Activated naive CD8-positive, alpha-beta T cell treated with anti-CD3 and anti-CD28 coated beads, Interleukin-2, amount 50 U/mL, for 16 hours (primary cell): ENCODE measurements at places on chromosomes 3 and 15.

GRCh38 chr15:55676507-55676906, 66.4 kb downstream of the PRTG start:
- DNase-seq, result no peak

- no peak for DNase-seq
Measured at GRCh38 chr3:171443211-171443957, 16.8 kb downstream of the TNIK start.

DNA sequence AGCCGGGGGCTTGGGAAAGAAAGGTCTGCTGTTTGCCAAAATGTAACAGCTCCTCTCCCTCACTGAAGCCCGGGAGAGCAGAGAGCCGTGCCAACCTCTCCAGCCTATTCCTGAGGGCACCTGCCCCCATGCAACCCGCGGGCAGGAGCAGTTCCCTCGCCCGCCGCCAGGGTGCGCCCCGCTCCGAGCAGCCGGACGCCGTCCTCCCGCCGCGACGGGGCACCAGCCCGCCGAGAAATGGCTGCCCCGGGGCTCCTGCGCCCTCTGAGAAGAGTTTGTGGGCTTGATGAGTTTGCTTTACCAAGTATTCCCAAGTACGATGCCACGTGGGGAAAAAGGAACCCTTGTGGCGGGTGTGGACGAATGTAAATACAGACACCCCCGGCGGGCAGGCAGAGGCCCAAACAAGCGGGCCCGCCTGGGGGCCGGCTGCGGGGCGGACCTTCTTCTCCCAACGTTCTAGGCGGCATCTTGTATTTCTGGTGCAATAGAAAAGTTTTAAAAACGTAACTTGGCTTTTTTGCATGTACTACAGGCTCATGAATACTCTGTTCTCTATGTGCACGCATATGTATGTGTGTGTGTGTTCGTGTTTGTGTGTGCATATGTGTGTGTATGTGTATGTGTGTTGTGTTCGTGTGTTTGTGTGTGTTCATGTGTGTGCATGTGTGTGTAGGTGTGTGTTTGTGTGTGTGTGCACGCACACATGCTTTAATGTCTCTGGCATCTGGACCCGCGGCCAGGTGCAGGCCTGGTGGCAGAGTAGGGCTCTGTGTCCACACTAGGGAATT, 162.9 kb downstream of the CHSY1 start:
- peak; percentile 68 for DNase-seq

- no peak for DNase-seq
Measured at GRCh38 chr3:46943237-46944187, 33.0 kb downstream of the CCDC12 start.

DNA sequence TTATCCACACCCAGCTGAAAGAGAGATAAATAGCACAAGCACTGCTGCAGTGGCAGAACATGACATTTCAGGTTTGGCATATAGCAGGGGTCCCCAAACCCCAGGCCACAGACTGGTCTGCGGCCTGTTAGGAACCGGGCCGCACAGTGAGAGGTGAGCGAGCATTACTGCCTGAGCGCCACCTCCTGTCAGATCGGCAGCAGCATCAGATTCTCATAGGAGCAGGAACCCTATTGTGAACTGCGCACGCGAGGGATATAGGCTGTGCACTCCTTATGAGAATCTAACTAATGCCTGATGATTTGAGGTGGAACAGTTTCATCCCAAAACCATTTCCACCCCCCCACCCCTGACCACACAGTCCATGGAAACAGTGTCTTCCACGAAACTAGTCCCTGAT, 54.6 kb downstream of the CCR4 start:
- no peak for DNase-seq

- DNase-seq, result no peak
Measured at GRCh38 chr15:78750566-78750965, 60.7 kb downstream of the ADAMTS7 start.

DNA sequence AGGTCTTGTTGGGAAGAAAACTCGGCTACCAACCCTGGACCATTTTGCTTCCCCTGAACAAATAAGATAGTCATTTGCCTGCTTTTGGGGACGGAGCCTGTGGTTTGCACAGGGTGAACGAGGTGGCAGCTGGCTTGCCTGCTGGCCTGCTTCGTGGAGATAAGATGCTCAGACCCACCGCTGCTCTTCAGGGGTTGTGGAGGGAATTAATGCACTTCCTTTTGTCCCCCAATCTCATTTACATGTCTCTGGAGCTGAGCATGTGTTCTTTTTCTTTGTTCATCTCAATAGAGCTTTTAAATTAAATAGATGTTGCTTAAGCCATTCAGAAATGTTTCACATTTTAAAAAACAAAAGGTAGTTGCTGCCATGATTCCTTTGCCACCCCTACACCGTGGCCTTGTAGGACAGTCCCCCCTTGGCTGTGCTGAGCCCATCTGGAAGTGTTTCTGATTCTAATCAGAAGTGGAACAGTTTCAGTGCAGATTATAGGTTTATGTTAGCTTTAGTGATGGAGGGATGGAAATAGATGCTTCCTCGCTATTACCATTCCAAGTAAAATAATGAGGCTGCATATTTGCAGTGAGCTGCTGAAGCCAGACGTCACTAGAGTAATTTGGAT, 25.6 kb downstream of the APBA2 start:
- DNase-seq, result no peak

GRCh38 chr15:75153087-75153486, 48.6 kb upstream of the C15orf39 start:
- DNase-seq, result no peak

GRCh38 chr3:57160076-57160764, 4.9 kb downstream of the IL17RD start:
- DNase-seq, result no peak

DNA sequence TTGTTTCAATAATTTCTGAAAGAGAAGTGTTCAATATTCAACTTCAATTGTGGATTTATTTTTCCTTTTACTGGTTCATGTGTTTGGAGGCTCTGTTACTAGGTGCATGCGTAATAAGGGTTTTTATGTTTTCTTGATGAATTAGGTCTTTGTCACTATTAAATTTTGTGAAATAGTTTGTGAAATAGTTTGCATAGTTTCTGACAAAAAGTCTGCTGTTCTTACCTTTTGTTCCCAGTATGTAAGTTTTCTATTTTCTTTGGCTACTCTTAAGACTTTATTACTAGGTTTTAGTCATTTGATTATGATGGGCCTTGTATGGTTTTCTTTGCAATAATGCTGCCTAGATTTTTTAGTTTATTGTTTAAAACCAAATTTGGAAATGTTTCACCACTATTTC, 38.0 kb downstream of the MEF2A start:
- no peak for DNase-seq

- no peak for DNase-seq
Measured at GRCh38 chr3:11076711-11077110, 77.6 kb upstream of the HRH1 start.

GRCh38 chr3:186845756-186846155, 3.2 kb downstream of the ADIPOQ start:
- DNase-seq, result no peak

DNA sequence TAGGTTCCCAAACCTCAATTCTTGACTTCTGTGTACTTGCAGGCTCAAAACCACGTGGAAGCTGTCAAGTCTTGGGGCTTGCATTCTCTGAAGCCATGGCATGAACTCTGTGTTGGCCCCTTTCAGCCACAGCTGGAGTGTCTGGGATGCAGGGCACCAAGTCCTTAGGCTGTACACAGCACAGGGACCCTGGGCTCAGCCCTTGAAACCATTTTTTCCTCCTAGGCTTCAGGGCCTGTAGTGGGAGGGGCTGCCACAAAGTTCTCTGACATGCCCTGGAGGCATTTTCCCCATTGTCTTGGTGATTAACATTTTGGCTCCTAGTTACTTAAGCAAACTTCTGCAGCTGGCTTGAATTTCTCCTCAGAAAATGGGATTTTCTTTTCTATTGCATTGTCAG, 135.4 kb downstream of the ATG7 start:
- DNase-seq, result no peak

DNA sequence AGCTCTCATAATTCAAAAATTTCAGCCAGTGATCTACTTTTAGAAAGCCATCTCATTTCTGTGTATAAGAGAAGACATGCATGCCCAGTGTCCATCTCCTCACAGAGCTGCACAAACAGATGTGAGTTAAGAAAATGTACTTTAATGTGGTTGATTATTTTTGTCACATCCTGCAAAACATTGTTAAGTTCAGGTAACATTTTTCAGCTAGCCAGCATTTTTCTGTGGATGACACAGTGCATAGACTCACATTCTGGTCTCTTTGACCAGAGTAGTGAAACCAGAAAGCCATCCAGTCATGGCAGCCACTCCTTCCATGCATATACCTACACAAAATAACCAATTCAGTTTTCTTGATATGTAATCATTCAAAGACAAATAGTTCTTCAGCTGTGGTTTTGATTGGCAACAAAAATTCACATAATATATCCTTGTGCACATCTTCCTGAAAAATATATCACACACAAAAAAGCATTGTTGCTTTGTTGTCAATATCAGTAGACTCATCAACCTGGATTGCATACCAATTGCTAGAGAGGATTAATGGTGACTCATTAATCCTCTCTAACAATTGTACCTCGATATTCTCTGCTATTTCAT, 2.1 kb upstream of the PLSCR1 start:
- DNase-seq, result no peak

DNA sequence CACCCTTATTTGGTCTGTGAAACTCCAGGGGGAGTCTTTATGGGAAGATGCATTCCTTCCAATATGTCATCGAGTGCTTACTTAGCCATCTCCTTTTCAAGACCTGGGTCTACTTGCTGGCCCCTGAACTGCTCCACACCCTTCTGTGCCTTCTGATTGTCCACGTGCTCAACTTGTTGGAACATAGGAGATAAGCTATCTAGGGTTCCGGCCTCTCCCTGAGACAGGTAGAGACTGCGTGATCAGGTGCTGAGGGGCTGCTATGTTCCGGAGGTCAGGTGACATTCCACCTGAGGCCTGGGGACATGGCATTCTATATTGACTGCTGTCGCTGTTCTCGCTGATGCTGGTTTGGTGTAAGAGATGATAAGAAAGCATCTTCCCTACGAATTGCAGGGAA, 65.6 kb downstream of the ATP1B3 start:
- no peak for DNase-seq

- no peak for DNase-seq
Measured at GRCh38 chr15:90860450-90860849, 7.9 kb upstream of the FURIN start.

- DNase-seq, result no peak
Measured at GRCh38 chr3:37779289-37780152, 82.2 kb upstream of the CTDSPL start.

GRCh38 chr3:42179110-42179725, 86.8 kb downstream of the CCK start:
- DNase-seq, result no peak

DNA sequence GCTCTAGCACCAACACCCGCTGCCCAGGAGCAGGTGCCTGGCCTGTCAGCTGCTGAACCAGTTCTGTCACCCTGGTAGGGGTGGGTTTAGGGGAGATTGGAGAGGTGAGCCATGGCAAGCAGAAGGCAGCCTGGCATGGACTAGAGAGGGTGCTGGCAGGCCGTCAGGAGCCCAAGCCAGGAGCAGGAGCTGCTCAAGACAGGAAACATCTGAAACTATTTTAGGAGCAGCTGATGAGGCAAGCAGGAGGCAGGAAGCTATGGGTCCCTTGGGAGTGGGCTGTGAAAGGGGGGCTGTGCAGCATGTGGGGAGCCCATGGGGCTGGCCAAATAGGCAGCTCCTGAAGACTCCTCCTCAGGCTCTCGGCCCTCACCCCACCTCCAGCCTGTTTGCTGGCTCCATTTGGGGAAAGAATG, 2.3 kb downstream of the INKA1 start:
- DNase-seq, result no peak

DNA sequence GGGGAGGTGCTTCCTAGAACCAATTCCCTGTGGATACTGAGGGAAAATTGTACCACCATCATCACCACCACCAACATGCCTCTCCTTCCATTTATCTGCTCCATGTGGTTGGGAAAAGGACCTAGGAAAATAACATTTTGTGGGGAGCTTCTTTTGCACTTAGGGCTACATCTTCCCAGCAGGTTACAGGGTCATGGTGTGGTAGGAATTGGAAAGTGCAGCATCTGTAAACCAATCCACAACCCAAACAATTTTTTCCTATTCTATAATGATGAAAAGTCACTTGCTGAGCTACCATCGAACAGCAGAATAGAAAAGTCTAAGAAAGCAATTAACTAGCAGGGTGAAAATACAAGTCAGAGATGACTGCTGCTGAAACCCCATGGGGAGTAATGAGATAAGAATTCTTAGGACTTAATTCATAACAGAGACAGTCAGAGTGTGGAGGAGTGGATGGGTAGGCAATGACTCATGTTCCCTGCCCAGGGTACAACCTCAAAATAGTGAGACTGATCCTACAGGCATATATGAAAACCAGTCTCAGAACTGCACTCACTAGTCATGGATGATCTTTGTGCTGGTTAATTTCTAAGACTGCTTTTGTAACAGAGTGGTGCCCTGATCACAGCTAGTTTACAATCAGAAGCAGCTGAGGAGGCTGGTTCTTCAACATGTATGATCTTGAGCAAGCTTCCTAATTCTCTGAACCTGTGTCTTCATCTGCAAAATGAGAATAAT, 38.1 kb upstream of the LEKR1 start:
- DNase-seq, result no peak

DNA sequence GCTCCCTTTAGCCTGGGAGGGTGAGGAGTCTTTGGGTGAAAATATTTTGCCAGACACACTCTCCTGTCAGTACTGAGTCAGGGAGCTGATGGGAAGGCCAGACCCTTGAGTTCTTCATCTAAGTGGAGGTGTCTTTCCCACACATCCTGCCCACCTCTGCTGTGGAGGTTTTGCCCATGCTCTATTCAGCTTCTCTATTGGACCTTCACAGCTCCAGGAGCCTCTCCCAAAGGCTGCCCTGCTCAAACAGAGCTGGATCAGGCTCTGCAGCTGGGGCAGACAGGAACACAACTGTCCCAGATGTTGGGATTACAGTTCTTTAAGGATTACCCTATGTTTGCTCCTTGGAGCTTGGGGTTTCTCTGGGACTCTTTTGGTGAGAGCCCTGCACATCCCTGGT, 77.9 kb downstream of the SPSB4 start:
- no peak for DNase-seq

DNA sequence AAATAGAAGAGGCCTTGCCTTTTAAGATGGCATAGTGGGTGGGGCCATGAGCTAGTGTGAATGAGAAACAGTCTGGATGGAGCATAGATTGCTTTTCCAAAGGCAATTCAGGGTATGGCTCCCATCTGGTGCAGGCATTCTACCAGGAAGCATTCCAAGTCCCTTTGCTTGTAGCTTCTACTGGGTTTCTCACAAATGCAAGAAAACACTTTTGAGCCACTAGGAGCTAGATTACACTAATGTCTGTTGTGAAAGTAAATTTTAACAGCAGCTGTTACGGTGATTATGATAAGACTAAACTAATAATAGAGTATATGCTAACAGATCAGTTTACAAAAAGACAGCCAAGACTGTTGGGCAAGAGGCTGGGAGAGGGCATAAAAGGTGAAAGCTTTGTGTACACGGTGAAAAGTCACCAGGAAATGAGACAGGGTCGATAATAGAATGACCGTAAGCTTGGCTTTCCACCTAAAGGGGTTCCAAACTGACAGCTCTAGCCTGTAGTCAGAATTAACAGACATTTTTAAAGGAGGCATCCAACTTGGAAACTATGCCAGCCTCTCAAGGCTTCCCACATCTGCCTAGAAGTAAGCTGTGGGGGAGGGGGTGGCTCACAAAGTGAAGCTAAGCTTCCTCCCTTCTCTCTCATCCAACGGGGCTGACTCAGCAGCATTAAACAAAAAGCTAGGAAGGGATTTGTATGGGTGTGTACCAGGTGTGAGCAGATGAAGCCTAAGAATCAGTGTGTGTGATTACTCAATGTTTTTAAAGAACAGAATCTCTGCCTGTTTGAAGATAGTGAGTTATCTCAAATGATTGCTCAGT, 61.1 kb upstream of the GPD1L start:
- no peak for DNase-seq

GRCh38 chr15:60804551-60804950, 325.6 kb upstream of the ICE2 start:
- no peak for DNase-seq

- no peak for DNase-seq
Measured at GRCh38 chr15:64634576-64635498, 140.6 kb downstream of the RBPMS2 start.
